ENCODE measurements at places on chromosomes 3 and 15. TPM values are rescaled to one million over a fixed set of nuclear protein-coding genes. Genes with fewer than 3 reads are reported as not detected.

DNA sequence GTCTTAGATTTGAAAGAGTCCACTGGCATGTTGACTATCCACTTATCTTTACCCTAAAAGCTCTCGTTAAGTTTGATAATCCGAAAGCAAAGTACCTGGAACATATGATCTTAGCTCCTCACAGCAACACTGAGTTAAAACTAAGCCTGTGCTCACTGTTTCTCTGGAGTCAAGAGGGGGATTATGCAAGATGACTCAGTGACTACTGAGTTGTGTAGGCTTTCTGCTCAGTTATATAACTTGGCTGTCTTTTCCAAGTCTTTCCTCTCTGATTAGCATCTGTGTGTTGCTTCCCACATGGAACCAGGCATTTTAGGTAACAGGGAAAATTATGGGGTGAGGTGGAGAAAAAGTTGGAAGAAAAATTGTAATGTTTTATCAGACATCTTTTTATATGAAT is 31.2 kb upstream of the MYO5C start:
- DNase-seq: no peak
- no peaks in the 10 kb centered on the region for H3K36me3 ChIP-seq
- H3K4me1 ChIP-seq: no peaks in the 10 kb centered on the region
- H3K27me3 ChIP-seq: no peaks in the 10 kb centered on the region

Gene SERP1
- total RNA-seq: 102 TPM

DNA sequence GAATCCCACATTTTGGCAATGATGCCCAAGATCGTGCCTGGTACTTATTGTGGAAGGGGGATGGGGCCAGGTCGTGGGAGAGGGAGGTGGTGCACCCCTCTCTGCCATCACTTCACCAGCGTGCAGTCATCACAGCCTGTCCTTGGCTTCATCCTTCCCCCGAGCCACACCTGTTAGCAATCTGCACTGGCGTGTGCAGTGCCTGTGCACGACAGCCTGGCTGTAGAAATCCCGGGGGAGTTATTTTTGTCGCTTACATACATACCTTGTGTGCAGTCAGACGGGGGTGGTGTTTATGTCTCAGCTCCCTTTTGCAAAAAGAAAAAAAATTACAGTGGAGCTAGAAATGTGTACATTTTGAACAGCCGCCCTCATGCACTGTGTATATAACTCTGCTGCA is 216.0 kb downstream of the TLE3 start:
- no peaks in the 10 kb centered on the region for H3K36me3 ChIP-seq
- H3K27ac ChIP-seq: no peak overlapping the region
- peak; percentile 63 for DNase-seq
- H3K4me3 ChIP-seq: no peak overlapping the region
- no peaks in the 10 kb centered on the region for H3K4me1 ChIP-seq

Gene LMCD1
- total RNA-seq: 16.0 TPM

Gene EFL1
- total RNA-seq: 32.2 TPM

Gene GATM
- total RNA-seq: 179 TPM

DNA sequence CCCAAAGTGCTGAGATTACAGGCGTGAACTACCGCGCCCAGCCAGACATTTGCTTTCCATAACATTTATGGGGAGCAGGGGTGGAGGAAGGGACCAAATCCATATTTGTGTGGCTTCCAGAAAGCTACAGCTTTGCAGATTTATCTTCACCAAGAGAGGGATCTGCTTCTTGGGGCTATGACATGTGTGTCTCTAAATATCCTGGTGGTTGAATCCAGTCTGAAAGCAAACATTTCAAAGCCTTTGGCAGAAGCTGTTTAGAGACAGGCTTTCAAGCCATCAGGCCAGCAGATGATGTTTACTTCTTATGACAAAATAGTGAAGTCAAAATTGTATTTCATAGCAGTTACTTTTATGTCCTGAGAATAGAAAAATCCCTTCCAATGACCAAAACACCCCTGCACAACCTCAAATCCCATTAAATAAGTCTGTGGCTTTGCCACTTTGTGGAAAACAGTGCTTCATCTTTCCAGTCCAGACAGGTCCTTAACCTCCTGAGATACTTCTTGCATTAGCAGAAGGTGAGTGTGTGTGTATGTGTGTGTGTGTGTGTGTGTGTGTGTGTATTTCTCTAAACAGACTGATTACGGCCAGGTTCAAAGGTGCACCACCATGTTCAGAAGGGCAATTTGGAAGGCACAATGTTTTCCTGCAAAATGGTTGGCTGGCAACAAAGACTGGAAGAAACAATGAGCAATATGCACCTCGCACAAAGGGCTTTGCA is 191.4 kb upstream of the LRIG1 start:
- H3K36me3 ChIP-seq: no peaks in the 10 kb centered on the region
- peaks cover 13% of the 10 kb centered on the region for H3K4me1 ChIP-seq
- no peak overlapping the region for H3K4me3 ChIP-seq
- H3K27ac ChIP-seq: peak overlapping the region; percentile 68

GRCh38 chr3:14126017-14126886 is 1.4 kb downstream of the TMEM43 start:
- no peaks in the 10 kb centered on the region for H3K36me3 ChIP-seq
- no peak for DNase-seq
- H3K27ac ChIP-seq: peak overlapping the region; percentile 94
- peaks cover 32% of the 10 kb centered on the region for H3K4me1 ChIP-seq

- no peaks in the 10 kb centered on the region for H3K27me3 ChIP-seq
- no peak overlapping the region for H3K4me3 ChIP-seq
- H3K36me3 ChIP-seq: no peaks in the 10 kb centered on the region
- no peak overlapping the region for H3K27ac ChIP-seq
- DNase-seq: no peak
These were observed 89.0 kb downstream of the MRPL46 start for GRCh38 chr15:88378188-88378637.

- no peaks in the 10 kb centered on the region for H3K4me1 ChIP-seq
- peak overlapping the region; percentile 39 for H3K27ac ChIP-seq
- H3K36me3 ChIP-seq: no peaks in the 10 kb centered on the region
- H3K4me3 ChIP-seq: no peak overlapping the region
- no peaks in the 10 kb centered on the region for H3K27me3 ChIP-seq
These were observed 144.0 kb downstream of the GREM1 start for GRCh38 chr15:32861761-32862160.

Gene CSNK1G1
- total RNA-seq: 17.0 TPM

- DNase-seq: no peak
- no peaks in the 10 kb centered on the region for H3K36me3 ChIP-seq
- H3K27me3 ChIP-seq: no peaks in the 10 kb centered on the region
- H3K4me3 ChIP-seq: no peak overlapping the region
- H3K4me1 ChIP-seq: no peaks in the 10 kb centered on the region
These were observed 123.2 kb downstream of the MAGI1 start for GRCh38 chr3:65915477-65915876.

DNA sequence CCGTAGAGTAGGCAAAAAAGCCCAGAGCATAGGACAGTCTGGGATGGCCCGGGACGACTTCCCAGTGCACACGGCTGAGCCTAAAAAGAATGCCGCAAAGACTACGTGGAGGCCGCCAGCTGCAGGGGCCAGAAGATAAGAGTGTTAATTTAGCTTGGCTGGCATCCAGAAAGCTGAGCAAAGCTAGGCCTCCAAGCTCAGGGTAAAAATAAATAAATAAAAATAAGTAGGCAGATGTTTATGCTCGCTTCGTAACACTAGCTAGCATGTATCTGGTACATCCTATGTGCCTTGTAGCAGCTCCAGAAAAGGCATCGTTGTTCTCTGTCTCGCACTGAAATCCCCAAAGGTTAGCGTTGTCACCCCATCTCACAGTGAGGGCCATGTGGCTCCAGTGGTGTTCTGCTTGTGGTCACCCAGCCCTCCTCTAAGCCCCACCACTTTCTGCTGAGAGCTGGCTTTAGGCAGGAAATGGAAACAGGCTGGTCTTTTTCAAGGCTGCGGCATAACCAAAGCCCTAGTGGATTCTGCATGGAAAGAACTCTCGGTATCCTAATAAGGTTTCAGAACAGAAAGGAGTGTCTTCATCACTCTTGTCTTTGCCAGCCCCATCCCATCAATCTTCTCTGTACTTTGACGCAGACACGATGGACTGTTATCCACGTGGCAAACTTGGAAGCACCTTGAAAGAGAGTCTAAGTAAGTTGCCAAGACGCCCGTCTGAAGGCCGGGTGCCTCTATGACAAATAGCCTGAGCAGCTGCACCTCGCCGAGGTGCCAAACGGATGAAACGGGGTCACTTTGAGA is 58.1 kb upstream of the MEF2A start:
- peaks cover 7% of the 10 kb centered on the region for H3K4me1 ChIP-seq
- H3K27ac ChIP-seq: peak overlapping the region; percentile 50
- no peaks in the 10 kb centered on the region for H3K36me3 ChIP-seq
- H3K4me3 ChIP-seq: no peak overlapping the region

Gene FEZF2
- not detected for total RNA-seq

GRCh38 chr15:52243286-52243685 is 52.1 kb upstream of the GNB5 start:
- no peak overlapping the region for H3K27ac ChIP-seq
- no peaks in the 10 kb centered on the region for H3K36me3 ChIP-seq
- DNase-seq: no peak
- H3K4me3 ChIP-seq: no peak overlapping the region
- no peaks in the 10 kb centered on the region for H3K27me3 ChIP-seq
- no peaks in the 10 kb centered on the region for H3K4me1 ChIP-seq

GRCh38 chr15:58078591-58078990 is 13.1 kb upstream of the ALDH1A2 start:
- no peaks in the 10 kb centered on the region for H3K4me1 ChIP-seq
- H3K36me3 ChIP-seq: no peaks in the 10 kb centered on the region
- H3K27me3 ChIP-seq: no peaks in the 10 kb centered on the region
- no peak overlapping the region for H3K27ac ChIP-seq

Gene LRRC2
- 23.9 TPM for total RNA-seq

Gene DNAJA4
- 25.6 TPM for total RNA-seq

GRCh38 chr3:55619046-55619808 is 132.1 kb upstream of the WNT5A start:
- no peaks in the 10 kb centered on the region for H3K4me1 ChIP-seq
- H3K4me3 ChIP-seq: no peak overlapping the region
- H3K27me3 ChIP-seq: no peaks in the 10 kb centered on the region
- no peak overlapping the region for H3K27ac ChIP-seq
- no peaks in the 10 kb centered on the region for H3K36me3 ChIP-seq
- DNase-seq: no peak

GRCh38 chr15:78083687-78084448 is 6.4 kb upstream of the TBC1D2B start:
- DNase-seq: peak; percentile 44
- no peaks in the 10 kb centered on the region for H3K4me1 ChIP-seq
- H3K27ac ChIP-seq: no peak overlapping the region
- H3K27me3 ChIP-seq: no peaks in the 10 kb centered on the region
- H3K4me3 ChIP-seq: no peak overlapping the region

GRCh38 chr3:159897331-159898075 is 91.1 kb upstream of the IL12A start:
- H3K27me3 ChIP-seq: no peaks in the 10 kb centered on the region
- H3K27ac ChIP-seq: no peak overlapping the region
- no peaks in the 10 kb centered on the region for H3K4me1 ChIP-seq
- no peak overlapping the region for H3K4me3 ChIP-seq
- H3K36me3 ChIP-seq: no peaks in the 10 kb centered on the region
- no peak for DNase-seq

DNA sequence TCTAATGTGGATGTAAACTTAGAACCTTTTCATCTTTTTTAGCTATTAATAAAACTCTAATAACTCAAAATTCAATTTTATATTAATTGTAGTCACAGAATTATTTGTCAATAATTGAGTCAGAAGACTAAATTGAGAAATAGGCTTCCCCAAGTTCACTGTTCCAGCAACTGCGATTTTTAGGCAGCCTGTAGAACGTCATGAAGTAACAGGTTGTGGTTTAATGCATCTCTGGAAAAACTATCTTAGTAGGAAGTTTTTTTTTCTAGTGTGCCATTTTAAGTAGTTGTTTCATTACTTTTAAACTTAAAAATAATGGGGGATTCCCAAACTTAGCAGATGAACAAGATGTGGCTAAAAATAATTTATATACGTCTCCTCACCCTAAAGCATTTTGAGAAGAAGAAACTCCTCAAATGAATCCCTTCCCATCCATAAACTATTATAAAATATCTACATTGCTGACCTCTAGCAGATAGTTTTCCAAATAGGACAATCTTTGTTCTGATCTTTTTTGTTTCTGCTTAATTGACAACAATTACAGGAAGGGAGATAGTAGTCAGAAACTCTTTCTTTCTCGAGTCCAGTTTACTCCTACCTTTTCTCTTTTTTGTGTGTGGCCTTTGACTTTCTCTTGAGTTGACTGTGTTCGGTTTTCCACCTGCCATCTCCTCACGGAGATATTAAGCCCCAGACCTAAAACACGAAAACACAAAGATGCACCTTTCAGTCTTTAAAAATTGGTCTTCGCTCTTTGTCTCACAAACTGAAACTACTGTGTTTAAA is 43.1 kb downstream of the LRCH3 start:
- H3K4me3 ChIP-seq: no peak overlapping the region
- no peaks in the 10 kb centered on the region for H3K4me1 ChIP-seq
- H3K27me3 ChIP-seq: no peaks in the 10 kb centered on the region
- DNase-seq: no peak
- H3K36me3 ChIP-seq: no peaks in the 10 kb centered on the region

DNA sequence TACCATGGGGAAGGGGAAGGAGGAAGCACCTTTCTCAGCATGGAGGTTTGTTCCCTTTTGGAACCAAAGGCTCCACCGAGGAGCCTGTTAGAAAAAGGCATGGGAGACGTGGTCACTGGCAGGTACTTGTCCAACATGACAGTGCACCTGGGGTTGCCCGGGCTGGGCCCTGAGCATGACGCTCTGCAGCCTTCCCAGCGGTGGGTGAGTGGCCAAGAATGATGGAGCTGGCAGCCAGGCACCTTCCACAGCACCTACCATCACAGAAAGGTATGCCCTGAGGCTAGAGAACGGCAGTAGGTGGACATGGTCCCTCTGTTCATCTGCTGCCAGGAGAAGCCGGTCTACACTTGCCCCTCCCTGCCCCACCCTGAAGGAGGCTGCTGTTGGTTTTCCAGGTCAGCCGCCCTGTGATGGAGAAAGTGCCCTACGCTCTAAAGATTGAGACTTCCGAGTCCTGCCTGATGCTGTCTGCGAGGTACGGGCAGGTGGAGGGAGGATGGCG is 29.0 kb upstream of the NR2C2 start:
- no peaks in the 10 kb centered on the region for H3K4me1 ChIP-seq
- H3K4me3 ChIP-seq: no peak overlapping the region
- no peak overlapping the region for H3K27ac ChIP-seq

DNA sequence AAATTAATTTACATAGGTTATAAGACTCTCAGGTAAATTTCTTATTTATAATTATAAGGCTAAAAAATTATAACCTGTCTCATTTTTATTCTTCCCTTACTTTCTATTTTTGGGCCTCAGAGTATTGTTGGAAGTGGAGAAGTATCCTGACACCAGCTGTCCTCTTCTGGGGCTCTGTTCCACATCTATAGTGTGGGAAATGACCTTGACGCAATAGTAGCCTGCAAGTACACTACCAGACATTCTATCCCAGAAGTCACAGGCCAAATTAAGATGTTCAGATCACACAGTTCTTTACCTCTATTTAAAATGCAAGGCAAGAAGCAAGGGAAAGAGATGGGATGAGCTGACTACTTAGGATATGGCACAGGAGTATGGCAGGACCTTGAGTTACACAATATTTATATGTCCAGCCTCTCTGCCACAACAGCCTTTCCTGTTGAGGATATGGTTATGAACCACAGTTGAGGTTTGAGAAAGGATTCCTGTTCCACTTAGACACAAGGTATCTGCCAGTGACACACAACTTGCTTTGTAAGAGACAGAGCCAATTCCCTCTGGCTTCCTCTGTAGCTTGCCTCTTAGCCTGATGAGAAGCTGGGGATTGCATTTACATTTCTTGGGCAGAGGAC is 158.0 kb upstream of the IL12A start:
- DNase-seq: no peak
- no peak overlapping the region for H3K27ac ChIP-seq
- no peaks in the 10 kb centered on the region for H3K27me3 ChIP-seq
- no peaks in the 10 kb centered on the region for H3K36me3 ChIP-seq
- H3K4me3 ChIP-seq: no peak overlapping the region

Gene TRAT1
- total RNA-seq: 3.3 TPM

Gene PDIA5
- total RNA-seq: 13.7 TPM

All from Peyer's patch (tissue), 4 donors.